ENCODE measurements at places on chromosomes 12 and 14.

DNA sequence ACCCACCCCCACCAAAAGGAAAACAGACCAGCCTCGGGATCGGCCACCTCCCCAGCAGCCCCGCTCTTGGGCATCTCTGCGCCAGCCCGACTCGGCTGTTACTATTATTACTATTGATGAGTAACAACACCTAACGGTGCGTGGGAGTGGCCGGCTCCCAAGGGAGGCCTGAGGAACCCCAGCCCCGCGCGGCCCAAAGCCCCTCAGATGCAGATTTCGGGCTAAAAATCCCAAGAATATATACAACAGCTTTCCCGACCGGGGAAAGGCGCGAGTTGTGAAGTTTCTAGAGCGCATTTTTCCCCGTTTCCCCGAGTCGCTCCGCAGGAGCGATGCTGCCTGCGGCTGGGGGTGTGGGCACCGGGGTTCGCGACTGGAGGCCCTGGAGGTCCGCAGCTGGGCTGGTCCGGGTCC is 565 bp downstream of the NT5DC3 start:
- H3K4me3 ChIP-seq: no peak overlapping the region
- no peaks in the 10 kb centered on the region for H3K36me3 ChIP-seq
- DNase-seq: no peak

DNA sequence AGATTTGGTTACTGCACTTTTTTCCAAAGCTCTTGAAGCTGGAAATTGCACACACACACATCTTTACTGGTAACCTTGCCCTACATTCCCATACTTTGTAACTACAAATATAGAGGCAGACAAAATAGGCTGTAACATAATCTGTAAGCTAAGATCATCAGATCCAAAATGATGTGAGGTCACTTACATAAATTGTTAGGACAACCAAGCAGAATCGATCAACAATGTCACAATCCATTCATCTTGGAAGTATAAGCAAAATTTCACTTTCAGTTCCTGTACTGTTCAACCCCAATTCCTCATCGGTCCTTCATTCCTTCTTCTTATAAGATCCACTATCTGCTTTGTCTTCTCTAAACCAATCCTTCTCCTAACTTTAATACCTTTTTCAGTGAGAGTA is 72.6 kb downstream of the EPS8 start:
- no peak overlapping the region for H3K27ac ChIP-seq
- DNase-seq: no peak
- no peaks in the 10 kb centered on the region for H3K27me3 ChIP-seq
- H3K36me3 ChIP-seq: no peaks in the 10 kb centered on the region

DNA sequence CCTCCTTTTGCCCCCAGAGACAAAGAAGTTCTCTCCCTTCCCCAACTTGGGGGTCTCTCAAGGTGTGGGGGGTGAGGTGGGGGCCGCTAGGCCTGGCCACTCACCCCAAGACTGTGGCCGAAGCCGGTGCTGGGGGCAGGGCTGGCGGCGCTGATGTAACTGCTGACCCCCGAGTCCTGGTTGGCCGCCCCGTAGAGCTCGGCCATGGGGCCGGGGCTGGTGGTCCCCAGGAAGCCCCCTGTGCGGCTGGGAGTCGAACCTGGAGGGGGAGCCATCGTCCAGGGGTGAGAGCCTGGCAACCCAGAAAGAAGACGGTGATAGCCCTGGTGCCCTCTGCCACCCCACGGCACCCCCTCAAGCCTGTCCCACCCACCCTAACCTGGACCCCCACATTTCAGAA is 18.5 kb upstream of the PLA2G1B start:
- H3K27ac ChIP-seq: no peak overlapping the region
- DNase-seq: no peak
- no peaks in the 10 kb centered on the region for H3K27me3 ChIP-seq
- H3K4me3 ChIP-seq: no peak overlapping the region
- no peaks in the 10 kb centered on the region for H3K36me3 ChIP-seq

- H3K27ac ChIP-seq: no peak overlapping the region
- peaks cover 7% of the 10 kb centered on the region for H3K27me3 ChIP-seq
- H3K4me1 ChIP-seq: no peaks in the 10 kb centered on the region
- no peak for DNase-seq
- no peak overlapping the region for H3K4me3 ChIP-seq
Measured at GRCh38 chr12:3185260-3185870, 108.2 kb downstream of the TSPAN9 start.

- no peaks in the 10 kb centered on the region for H3K4me1 ChIP-seq
- H3K4me3 ChIP-seq: no peak overlapping the region
- no peaks in the 10 kb centered on the region for H3K27me3 ChIP-seq
- no peak overlapping the region for H3K27ac ChIP-seq
- DNase-seq: no peak
Measured at GRCh38 chr12:60822580-60822979, 1226.8 kb downstream of the SLC16A7 start.

- H3K27ac ChIP-seq: no peak overlapping the region
- DNase-seq: no peak
- H3K4me1 ChIP-seq: no peaks in the 10 kb centered on the region
Measured at GRCh38 chr14:24059841-24060388, 8.1 kb downstream of the CARMIL3 start.

GRCh38 chr12:85733984-85734383 is 102.2 kb downstream of the RASSF9 start:
- H3K27ac ChIP-seq: no peak overlapping the region
- no peaks in the 10 kb centered on the region for H3K4me1 ChIP-seq
- H3K4me3 ChIP-seq: no peak overlapping the region
- DNase-seq: no peak
- no peaks in the 10 kb centered on the region for H3K36me3 ChIP-seq
- H3K27me3 ChIP-seq: no peaks in the 10 kb centered on the region

GRCh38 chr12:2323532-2324255 is 270.9 kb downstream of the CACNA1C start:
- peaks cover 13% of the 10 kb centered on the region for H3K27me3 ChIP-seq
- no peak overlapping the region for H3K27ac ChIP-seq
- H3K4me1 ChIP-seq: no peaks in the 10 kb centered on the region
- no peak overlapping the region for H3K4me3 ChIP-seq

DNA sequence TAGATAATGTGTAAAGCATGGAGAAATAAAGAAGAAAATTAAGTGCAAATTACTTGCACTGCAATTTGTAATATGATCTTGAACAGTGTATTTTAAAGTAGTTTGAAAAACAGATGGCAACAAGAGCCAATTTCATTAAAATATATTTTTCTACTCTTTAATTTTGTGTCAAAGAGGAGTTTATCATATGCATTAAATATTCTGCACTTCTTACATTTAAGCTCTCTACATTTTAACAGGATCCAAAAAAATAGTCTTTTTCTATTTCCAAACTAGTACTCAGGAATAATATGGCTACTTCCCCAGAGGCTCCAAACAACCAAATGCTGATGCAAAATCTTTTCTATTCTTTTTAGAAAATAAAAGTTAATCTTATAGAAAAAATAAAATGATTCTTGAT is 1221.5 kb downstream of the FSCB start:
- no peaks in the 10 kb centered on the region for H3K36me3 ChIP-seq
- DNase-seq: no peak
- no peaks in the 10 kb centered on the region for H3K27me3 ChIP-seq
- H3K27ac ChIP-seq: no peak overlapping the region
- H3K4me1 ChIP-seq: no peaks in the 10 kb centered on the region

GRCh38 chr12:52319097-52319496 is 2.1 kb downstream of the KRT83 start:
- H3K27ac ChIP-seq: no peak overlapping the region
- H3K36me3 ChIP-seq: no peaks in the 10 kb centered on the region
- DNase-seq: peak; percentile 7
- no peaks in the 10 kb centered on the region for H3K27me3 ChIP-seq
- no peaks in the 10 kb centered on the region for H3K4me1 ChIP-seq

DNA sequence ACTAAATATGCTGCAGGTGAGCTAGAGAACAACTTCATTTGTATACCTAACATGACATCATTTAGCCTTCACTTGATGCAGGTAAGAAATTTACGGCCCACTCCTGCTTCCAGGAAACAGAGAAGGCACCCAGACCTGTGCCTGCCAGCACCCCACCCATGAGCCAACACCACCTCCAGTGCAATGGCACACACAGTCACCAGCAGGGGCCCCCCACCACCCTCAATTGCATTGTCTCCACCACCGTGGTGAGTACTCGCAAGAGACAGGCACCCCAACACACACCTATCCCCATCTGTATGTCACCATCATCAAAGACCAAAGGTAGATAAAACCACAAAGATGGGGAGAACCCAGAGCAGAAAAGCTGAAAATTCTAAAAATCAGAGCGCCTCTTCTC is 107.6 kb downstream of the KLHL28 start:
- H3K4me1 ChIP-seq: no peaks in the 10 kb centered on the region
- no peaks in the 10 kb centered on the region for H3K36me3 ChIP-seq
- no peaks in the 10 kb centered on the region for H3K27me3 ChIP-seq
- no peak overlapping the region for H3K27ac ChIP-seq
- DNase-seq: no peak
- no peak overlapping the region for H3K4me3 ChIP-seq

GRCh38 chr14:94636744-94637412 is 24.7 kb downstream of the SERPINA3 start:
- no peaks in the 10 kb centered on the region for H3K4me1 ChIP-seq
- H3K36me3 ChIP-seq: no peaks in the 10 kb centered on the region
- H3K4me3 ChIP-seq: no peak overlapping the region
- DNase-seq: no peak

DNA sequence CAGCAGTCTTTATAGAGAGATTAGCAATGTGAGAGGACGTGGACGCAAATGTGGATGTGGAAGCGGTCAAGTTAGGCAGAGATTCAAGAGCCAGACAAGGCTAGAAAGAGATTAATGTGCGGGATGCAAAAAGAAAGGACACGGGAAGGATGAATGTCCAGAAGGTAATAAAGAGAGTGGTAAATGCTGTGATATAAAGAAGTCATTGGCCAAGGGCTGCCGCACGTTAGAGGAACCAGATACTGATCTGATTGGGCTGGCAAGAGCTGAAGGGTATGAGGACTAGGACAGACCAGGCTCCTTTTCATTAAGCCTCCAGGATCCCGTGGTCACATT is 59.5 kb downstream of the DHRS2 start:
- H3K27me3 ChIP-seq: no peaks in the 10 kb centered on the region
- no peaks in the 10 kb centered on the region for H3K36me3 ChIP-seq
- H3K4me1 ChIP-seq: no peaks in the 10 kb centered on the region
- no peak overlapping the region for H3K4me3 ChIP-seq
- DNase-seq: no peak

GRCh38 chr12:45362291-45362690 is 146.4 kb downstream of the ANO6 start:
- H3K36me3 ChIP-seq: peaks cover 62% of the 10 kb centered on the region
- H3K4me3 ChIP-seq: no peak overlapping the region
- H3K27me3 ChIP-seq: no peaks in the 10 kb centered on the region
- no peaks in the 10 kb centered on the region for H3K4me1 ChIP-seq
- no peak for DNase-seq

GRCh38 chr12:113301811-113302210 is 33.1 kb downstream of the SLC8B1 start:
- no peak for DNase-seq
- peaks cover 4% of the 10 kb centered on the region for H3K4me1 ChIP-seq
- H3K27ac ChIP-seq: no peak overlapping the region
- peaks cover 74% of the 10 kb centered on the region for H3K36me3 ChIP-seq
- H3K27me3 ChIP-seq: no peaks in the 10 kb centered on the region
- H3K4me3 ChIP-seq: no peak overlapping the region

DNA sequence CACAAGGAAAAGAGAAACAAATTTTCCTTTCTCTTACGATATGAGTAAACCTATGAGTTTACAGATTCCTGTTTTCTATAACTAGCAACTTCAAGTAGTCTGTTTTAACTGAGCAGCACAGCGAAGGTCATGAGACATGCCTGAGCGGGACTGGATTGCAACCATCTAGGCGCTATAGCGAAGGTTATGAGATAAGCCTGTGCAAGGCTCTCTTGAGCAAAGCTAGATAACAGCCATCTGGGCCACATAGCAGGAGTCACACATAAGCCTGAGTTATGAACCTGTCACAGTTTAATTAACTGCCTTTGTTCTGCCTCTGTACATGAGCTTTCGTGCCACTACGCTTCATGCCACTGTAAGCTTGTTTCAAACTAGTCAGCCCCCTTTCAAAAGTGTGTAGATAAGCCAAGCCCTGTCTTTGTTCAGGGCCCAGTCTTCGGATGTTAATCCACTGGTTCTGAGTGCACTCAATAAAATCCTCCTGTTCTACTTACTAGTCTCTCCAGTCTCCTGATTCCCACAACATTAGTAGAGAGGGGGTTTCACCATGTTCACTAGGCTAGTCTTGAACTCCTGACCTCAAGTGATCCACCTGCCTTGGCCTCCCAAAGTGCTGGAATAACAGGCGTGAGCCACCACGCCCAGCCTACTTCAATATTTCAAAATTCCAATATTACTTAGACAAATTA is 47.1 kb downstream of the SEC23A start:
- H3K4me3 ChIP-seq: no peak overlapping the region
- H3K27me3 ChIP-seq: no peaks in the 10 kb centered on the region
- no peaks in the 10 kb centered on the region for H3K4me1 ChIP-seq
- H3K27ac ChIP-seq: no peak overlapping the region

GRCh38 chr12:12794686-12795085 is 9.2 kb downstream of the APOLD1 start:
- no peaks in the 10 kb centered on the region for H3K27me3 ChIP-seq
- no peaks in the 10 kb centered on the region for H3K4me1 ChIP-seq
- no peaks in the 10 kb centered on the region for H3K36me3 ChIP-seq
- H3K4me3 ChIP-seq: no peak overlapping the region

- H3K27me3 ChIP-seq: no peaks in the 10 kb centered on the region
- H3K4me1 ChIP-seq: peaks cover 37% of the 10 kb centered on the region
- H3K27ac ChIP-seq: peak overlapping the region; percentile 99
- DNase-seq: peak; percentile 72
- peaks cover 23% of the 10 kb centered on the region for H3K36me3 ChIP-seq
Measured at GRCh38 chr12:49741882-49742620, 694 bp downstream of the TMBIM6 start.

- peaks cover 49% of the 10 kb centered on the region for H3K27me3 ChIP-seq
- H3K4me3 ChIP-seq: no peak overlapping the region
- H3K36me3 ChIP-seq: no peaks in the 10 kb centered on the region
- H3K27ac ChIP-seq: no peak overlapping the region
- DNase-seq: no peak
Measured at GRCh38 chr12:4779749-4780148, 59.5 kb downstream of the GALNT8 start.

DNA sequence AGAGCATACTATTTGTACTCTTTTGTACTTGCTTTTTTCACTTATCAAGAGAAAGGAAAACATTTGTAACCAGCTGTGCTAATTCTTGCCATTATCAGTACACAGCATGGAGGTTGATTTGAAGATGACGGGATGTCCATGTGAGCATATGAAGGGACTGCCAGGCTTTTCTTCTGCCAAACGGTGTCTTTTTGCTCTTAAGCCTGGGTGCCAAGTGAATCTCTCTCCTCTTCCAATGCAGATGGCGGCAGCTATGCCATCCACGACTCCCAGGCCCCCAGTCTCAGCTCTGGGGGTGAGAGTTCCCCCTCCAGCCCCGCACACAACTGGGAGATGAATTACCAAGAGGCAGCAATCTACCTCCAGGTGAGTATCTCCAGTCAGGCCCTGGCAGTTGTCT is 38.9 kb downstream of the TPCN1 start:
- H3K4me1 ChIP-seq: peaks cover 57% of the 10 kb centered on the region
- H3K27ac ChIP-seq: peak overlapping the region; percentile 93
- no peak overlapping the region for H3K4me3 ChIP-seq
- peaks cover 10% of the 10 kb centered on the region for H3K36me3 ChIP-seq
- no peaks in the 10 kb centered on the region for H3K27me3 ChIP-seq
- DNase-seq: no peak

- H3K4me1 ChIP-seq: peaks cover 7% of the 10 kb centered on the region
- DNase-seq: no peak
- no peak overlapping the region for H3K27ac ChIP-seq
- no peaks in the 10 kb centered on the region for H3K36me3 ChIP-seq
Measured at GRCh38 chr12:32049956-32050355, 56.7 kb upstream of the BICD1 start.

- H3K27ac ChIP-seq: no peak overlapping the region
- peaks cover 19% of the 10 kb centered on the region for H3K4me1 ChIP-seq
- DNase-seq: no peak
- H3K27me3 ChIP-seq: no peaks in the 10 kb centered on the region
Measured at GRCh38 chr14:60738843-60739508, 4.4 kb downstream of the MNAT1 start.
